Stimulated activated CD4-positive, alpha-beta T cell treated with anti-CD3 and anti-CD28 coated beads, Interleukin-1b, Interleukin-23, amount 100 ng/mL, for 24 hours (primary cell): ENCODE measurements at places on chromosomes 12 and 14.

GRCh38 chr12:108204117-108204987, 75.3 kb downstream of the WSCD2 start:
- no peak for DNase-seq

DNA sequence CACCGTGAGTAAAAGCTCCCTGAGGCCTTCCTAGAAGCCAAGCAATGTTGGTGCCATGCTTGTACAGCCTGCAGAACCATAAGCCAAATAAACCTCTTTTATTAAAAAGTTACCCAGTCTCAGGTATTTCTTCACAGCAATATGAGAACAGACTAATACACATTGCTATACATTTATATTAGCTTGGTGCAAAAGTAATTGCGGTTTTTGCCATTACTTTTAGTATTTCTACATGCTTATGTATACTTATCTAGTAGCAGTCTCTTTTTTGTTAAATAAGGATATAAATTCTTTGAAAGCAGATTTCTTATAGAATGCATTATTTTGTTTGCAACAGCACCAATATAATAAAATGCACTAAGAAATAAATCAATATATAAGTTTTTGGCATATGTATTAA, 619.6 kb downstream of the FSCB start:
- no peak for DNase-seq

GRCh38 chr14:73238424-73238852, 1.1 kb downstream of the PAPLN start:
- DNase-seq = no peak

DNA sequence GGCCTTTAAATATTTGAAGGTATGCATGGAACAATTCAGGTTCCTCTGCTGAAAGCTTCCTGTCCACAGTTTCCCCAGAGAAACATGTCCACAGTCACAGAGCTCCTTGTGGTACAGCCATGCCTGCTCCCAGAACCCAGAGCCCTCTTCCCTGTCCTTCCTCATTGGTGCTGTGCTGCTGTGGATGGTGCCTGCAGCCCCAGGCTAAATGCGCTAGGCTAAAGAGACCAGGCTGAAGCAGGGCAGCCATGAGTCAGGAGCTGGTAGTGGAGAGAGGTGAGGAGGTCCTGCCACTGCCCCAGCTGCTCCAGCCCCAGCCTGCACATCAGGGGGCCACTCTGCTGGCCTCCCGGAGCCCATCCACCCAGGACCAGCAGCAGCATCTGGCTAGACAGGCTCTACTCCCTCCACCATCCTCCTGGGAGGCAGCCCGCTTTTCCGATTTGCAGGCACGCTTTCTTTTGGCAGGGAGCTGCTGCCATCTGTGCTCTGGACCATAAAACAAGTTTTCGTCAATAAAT, 65.4 kb upstream of the DDX11 start:
- DNase-seq = no peak

DNA sequence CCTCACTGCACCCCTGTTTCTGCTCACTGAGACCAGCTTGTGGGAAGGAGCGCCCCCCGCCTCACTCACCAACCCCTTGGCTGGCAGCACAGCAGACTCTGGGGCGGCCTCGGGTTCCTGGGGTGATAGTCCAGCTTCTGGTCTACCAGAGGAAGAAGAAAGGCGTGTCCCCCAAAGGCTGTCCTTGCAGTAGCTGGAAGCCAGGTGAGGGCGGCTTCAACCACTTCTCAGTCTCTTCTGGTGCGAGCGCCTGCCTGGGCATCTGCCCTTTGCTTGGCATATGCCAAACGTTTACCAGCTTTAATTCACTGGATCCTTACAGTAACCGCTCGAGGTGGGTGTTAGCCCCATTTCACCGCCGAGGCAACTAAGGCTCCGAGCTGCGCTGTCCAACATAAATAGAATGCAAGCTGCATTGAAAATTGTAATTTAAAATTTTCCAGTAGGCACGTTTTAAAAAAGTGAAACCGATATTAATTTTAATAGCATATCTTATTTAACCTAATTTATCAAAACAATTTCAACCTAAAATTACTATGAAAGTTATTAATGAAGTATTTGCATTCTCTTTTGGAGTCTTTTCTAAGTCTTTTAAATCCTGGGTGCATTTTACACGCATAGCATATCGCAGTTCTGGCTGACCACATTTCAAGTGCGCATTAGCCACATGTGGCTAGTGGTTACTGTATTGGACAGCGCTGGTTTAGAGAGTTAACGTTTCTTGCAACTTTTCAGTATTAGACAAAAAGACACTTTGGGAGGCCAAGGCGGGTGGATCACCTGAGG, 872 bp downstream of the FAM177A1 start:
- no peak for DNase-seq

- no peak for DNase-seq
Observed at GRCh38 chr14:105204206-105204930, 23.3 kb upstream of the NUDT14 start.

DNA sequence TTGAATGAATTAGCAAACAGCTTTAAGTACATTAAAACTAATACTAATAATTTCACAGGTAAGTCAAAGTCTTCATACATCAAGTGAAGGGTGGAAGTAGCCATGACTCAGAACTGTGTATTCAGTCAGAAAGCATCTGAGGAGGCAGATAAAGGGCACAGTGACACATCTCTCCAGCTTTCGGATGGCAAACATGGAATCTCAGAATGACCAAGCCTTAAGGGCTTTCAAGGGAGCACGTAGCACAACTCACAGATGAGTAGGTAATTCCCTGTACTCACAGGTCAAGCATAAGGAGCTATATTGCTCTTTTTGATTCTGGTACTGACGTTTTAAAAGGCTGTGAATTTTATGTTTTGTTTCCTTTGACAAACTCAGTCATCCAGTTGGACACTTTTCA, 56.0 kb downstream of the MDGA2 start:
- DNase-seq = no peak

DNA sequence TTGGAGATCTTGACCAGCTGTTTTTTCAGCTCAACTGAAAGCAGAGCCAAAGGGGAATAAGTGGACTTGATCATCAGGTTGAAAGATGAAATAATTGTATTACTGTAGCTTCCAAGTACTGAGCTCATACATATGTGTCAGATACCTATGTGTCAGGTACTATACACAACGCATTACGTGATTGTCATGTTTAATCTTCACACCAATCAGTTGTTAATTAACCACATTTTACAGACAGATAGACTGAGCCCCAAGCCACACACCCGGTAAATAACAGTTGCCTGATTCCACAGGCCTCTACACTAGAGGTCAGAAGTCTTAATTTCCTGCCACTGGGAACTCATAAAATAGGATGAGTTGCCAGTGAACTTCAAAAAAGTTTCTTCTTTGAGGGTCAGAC, 128.5 kb downstream of the GPR135 start:
- DNase-seq = no peak

DNA sequence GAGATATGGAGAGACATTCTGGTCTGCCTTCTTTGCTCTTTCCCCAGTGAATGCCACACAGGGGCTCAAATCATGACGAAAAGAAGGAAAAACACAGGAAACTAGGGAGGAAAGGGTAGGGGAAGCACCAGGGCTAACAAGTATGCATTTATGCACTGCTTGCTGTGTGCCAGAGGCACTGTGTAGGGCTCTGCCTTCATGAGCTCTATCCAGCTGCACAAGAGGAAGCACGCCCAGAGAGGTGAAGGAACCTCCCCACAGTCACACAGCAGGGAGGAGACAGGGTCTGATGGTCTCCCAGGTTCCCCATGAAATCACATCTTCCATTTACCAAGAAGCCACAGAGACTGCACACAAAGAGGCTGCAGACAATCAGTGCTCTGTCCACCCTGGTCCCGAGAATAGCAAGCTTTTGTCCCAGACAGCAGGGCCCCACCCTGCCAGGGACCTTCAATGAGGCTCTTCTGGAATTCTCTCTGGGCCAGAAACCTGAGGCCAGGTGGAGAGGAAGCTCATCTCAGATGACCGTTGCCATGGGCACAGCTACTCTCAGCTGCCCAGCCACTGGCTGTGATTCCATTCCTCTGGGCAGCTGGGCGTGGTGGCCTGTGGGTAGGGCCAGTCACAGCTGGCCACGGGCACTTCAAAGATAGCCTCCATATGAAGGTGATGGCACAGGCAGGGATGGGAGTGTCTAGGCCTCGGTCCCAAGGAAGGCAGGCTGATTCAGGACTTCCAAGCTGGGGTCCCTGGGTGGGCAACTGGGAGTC, 7.3 kb upstream of the TRPV4 start:
- DNase-seq = no peak

- no peak for DNase-seq
Observed at GRCh38 chr12:130770413-130771028, 54.4 kb upstream of the RIMBP2 start.

GRCh38 chr12:6277982-6278438, 32.5 kb upstream of the PLEKHG6 start:
- DNase-seq = peak; percentile 13

DNA sequence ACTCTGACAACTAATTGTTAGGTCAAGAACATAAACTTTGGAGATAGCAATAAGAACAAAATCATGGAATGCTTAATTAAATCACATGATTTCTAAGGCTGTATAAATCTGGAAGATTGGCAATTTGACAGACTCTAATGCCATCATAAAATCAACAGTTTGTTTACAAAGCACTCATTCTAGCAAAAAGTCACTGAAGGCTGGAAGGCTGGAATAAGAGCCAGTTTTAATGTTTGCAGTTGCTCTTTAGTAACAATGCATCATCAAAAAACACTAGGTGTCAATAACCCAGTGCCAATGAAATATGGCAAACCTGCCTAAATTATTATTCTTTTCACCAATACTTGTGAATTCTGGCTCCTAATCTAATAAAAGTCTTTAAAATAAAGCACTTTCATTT, 65.0 kb downstream of the NUMB start:
- no peak for DNase-seq

- no peak for DNase-seq
Observed at GRCh38 chr12:122503783-122504590, 3.3 kb upstream of the ZCCHC8 start.

- DNase-seq = no peak
Observed at GRCh38 chr12:6273205-6273540, 37.3 kb upstream of the PLEKHG6 start.

- DNase-seq = no peak
Observed at GRCh38 chr12:3316776-3317480, 174.1 kb upstream of the PRMT8 start.

GRCh38 chr14:54490445-54491175, 1.8 kb upstream of the GMFB start:
- DNase-seq = no peak

DNA sequence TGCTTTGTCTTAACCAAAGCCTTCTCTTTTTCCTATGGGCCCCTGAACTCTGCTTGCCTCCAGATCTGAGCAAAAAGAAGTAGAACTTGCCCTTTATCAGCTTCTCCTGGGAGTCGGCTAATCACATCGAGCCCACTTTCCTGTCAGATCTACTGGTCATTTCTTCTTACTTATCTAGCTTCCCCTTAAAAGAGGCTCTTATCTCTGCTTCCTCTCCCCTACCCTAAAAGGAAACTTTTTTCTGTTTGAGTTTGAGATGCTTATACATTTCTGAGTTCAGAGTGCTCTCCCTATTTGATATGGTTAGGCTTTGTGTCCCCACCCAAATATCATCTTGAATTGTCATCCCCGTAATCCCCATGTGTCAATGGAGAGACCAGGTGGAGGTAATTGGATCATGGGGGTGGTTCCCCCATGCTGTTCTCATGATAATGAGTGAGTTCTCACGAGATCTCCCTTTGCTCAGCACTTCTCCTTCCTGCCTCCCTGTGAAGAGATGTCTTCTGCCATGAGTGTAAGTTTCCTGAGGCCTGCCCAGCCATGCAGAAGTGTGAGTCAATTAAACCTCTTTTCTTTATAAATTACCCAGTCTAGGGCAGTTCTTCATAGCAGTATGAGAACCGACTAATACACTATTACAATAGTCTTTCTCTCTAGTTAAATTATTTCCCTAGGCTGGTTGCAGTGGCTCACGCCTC, 114.7 kb upstream of the AMN1 start:
- no peak for DNase-seq

GRCh38 chr12:6641131-6641530, 5.4 kb upstream of the LPAR5 start:
- no peak for DNase-seq

DNA sequence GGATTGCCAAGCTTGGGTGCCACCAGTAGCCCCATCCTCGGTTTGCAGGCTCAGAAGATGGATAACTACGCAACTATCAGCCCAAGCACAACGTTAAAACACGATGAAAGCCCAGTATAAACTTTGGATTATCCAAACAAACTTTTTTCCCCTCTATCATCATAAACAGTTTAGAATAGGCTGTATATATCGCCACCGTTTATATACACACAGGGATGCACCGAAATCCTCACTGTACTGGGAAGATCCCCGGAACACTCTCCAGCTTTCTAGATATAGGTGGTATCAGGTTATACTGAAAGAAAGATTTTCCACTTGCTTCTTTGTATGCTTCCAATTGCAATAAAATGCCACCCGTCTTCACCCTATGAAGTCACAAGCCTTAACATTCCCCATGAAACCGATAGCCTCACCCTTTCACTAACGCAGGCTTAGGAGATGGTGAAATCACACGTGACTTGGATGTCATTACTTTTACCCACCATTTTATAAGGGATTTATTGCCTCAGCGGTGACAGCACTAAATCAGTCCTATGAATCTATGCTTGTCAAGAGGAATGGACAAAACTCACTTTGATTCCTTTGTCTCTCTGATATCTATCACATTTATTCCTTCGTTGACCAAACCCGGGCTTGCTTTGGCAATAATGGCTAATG, 207.6 kb upstream of the FOXN3 start:
- no peak for DNase-seq

- DNase-seq = no peak
Observed at GRCh38 chr12:128276471-128276870, 9.5 kb downstream of the TMEM132C start.

DNA sequence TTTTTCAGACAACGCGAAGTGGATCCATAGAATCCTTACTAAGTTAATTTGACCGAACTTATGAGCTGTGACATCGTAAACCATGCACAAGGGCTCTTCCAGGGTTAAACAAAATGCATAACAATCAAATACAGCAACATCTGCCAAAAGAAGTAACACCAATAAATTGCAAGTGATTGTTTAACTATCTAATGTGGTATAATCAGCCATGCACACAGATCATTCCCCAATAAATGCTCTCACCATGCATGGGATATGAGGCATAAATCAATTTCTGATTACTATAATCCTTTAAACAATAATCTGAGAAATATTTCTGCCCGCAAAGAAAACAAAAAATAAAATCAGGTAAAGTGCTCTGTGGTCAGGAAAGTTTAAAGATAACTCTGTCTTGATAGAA, 7.7 kb upstream of the PLEKHG7 start:
- DNase-seq = no peak

- DNase-seq = no peak
Observed at GRCh38 chr12:106189341-106189740, 50.6 kb upstream of the NUAK1 start.

- DNase-seq = no peak
Observed at GRCh38 chr12:6285532-6286306, 24.8 kb upstream of the PLEKHG6 start.

DNA sequence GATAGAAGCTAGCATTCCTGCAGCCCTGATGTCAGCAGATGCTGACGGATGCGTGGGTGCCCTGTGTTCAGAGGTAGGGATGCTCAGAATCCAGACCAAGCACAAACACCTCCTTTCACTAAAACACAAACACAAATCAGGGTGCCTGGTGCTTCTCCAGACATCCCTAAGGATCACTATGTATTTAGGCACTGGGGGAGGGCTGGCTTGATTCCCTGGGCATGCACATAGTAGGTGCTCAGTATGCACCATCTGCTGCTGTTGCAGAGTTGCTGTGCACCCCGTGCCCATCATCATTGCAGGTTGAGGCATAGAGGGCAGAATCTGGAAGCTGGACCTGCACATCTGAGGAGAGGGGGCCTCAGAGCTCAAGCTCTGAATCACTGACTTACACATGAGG, 114.8 kb downstream of the PHETA1 start:
- no peak for DNase-seq
